Caco-2 (cell line): ENCODE measurements at places on chromosomes 13 and 19.

- no peak overlapping the region for H3K27ac ChIP-seq
- no peaks in the 10 kb centered on the region for H3K36me3 ChIP-seq
- no peak overlapping the region for H3K4me3 ChIP-seq
- H3K27me3 ChIP-seq = no peaks in the 10 kb centered on the region
- DNase-seq = no peak
These were observed 100.4 kb downstream of the DCLK1 start for GRCh38 chr13:36030670-36031331.

DNA sequence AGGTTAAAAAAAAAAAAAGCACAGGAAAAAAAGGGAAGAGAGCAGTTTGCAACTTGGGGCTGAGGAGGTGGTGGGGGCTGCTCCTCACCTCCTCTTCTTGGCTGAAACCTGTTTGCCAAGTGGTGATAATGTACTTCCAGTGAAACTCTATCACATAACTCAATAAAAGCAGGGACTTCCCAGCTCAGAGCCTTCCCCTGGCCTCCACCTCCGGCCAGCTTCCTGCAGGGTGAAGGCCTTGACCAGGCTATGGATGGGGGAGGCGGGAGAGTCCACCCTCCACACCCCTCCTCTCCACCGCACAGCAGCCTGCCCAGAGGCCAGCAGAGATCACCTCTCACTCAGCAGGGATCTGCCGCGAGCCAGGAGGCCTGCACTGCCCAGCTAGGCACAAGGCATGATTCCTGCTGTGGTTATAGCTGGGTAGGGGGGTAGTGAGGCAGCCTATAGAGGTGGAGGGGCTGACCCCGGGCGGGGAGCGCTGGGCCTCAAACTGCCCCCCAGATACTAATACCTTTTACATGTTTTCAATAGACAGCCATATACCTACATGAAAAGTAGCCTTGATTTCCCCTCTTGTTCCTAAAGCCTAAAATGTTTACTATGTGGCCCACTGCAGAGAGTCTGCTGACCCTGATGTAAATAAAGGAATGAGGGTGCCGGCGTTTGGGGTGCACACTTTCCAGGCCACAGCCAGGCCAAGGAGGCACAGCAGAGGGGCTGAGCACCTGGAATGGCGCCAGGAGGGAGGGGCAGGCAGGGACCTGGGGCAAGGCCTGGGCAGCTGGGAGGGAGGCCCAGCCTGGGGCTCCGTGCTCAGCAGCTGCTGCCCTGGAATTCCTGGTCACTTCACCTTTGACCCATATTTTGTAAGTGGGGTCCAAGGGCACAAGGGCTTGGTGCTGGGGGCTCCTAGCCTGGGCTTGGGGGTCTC, 10.3 kb downstream of the ZNF787 start:
- DNase-seq = no peak
- H3K4me1 ChIP-seq = peaks cover 20% of the 10 kb centered on the region
- no peaks in the 10 kb centered on the region for H3K27me3 ChIP-seq
- H3K27ac ChIP-seq = peak overlapping the region; percentile 35
- H3K36me3 ChIP-seq = no peaks in the 10 kb centered on the region; the same call in 1 of the 2 replicates
- no peak overlapping the region for H3K4me3 ChIP-seq

DNA sequence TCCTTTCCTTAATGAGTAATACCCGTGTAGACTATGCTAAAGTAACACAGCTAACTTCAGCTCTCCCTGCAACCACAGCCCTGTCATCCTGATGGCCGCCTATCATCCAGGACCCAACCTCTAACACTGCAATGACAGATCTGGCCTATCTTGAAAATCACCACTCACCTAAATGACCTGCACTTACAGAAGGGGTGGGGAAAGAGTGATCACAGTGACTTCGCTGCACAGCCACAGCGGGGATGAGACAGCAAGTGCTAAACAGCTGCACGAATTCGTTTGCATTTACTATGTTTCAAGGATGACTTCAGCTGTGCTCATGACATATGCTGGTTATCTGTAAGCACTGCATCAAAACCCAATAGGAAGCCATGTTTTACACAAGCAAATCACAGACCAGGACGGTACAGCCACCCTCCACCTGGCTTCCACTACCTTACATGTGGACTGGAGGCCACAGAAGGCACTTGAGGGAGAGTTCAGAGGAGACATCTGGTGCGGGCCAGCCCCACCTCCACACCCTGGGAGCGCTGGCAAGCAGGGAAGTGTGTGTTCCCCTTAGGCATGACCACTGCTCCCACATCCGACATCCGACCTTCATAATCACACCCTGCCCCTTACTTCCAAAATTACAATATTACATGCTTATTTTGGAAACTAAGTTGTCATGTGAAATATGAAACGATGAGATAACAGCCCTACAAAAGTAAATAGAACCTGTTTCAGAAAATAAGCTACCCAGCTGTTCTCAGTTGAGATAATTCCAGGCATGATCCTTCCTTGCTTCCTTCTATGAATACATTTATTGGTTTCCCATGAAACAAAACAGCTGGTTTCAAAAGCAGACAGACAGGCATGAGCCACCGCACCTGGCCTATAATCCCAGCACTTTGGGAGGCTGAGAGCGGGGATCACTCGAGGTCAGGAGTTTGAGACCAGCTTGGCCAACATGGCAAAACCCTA, 95.7 kb downstream of the STK24 start:
- H3K27ac ChIP-seq = peak overlapping the region; percentile 53
- no peaks in the 10 kb centered on the region for H3K27me3 ChIP-seq
- no peak overlapping the region for H3K4me3 ChIP-seq
- peaks cover 26% of the 10 kb centered on the region for H3K4me1 ChIP-seq
- DNase-seq = no peak

- DNase-seq = no peak
- H3K4me1 ChIP-seq = no peaks in the 10 kb centered on the region
- no peak overlapping the region for H3K27ac ChIP-seq
- H3K36me3 ChIP-seq = no peaks in the 10 kb centered on the region
- H3K4me3 ChIP-seq = no peak overlapping the region
These were observed 30.8 kb upstream of the USE1 start for GRCh38 chr19:17184371-17184841.

GRCh38 chr13:64871742-64872141, 2358.4 kb downstream of the PCDH9 start:
- H3K27ac ChIP-seq = no peak overlapping the region
- no peak overlapping the region for H3K4me3 ChIP-seq
- H3K27me3 ChIP-seq = no peaks in the 10 kb centered on the region
- no peaks in the 10 kb centered on the region for H3K36me3 ChIP-seq
- DNase-seq = no peak

- peaks cover 6% of the 10 kb centered on the region; the same call in 1 of the 2 replicates for H3K4me1 ChIP-seq
- no peaks in the 10 kb centered on the region for H3K27me3 ChIP-seq
- no peak overlapping the region for H3K27ac ChIP-seq
- peaks cover 1% of the 10 kb centered on the region; the same call in 1 of the 2 replicates for H3K36me3 ChIP-seq
These were observed 5.7 kb downstream of the FBL start for GRCh38 chr19:39840492-39840891.

GRCh38 chr19:56393119-56394012, at the start of gene ZNF582:
ZNF582 (minus strand) TSS chr19:56393534; CDS start chr19:56391752, 1,782 bp downstream.
- H3K4me3 ChIP-seq = no peak within 1 kb of the TSS
- H3K36me3 ChIP-seq = no peaks in the 10 kb centered on the region
- H3K27ac ChIP-seq = no peak within 1 kb of the TSS
- no peaks in the 10 kb centered on the region for H3K27me3 ChIP-seq
- DNase-seq = no peak
- H3K4me1 ChIP-seq = no peaks in the 10 kb centered on the region

DNA sequence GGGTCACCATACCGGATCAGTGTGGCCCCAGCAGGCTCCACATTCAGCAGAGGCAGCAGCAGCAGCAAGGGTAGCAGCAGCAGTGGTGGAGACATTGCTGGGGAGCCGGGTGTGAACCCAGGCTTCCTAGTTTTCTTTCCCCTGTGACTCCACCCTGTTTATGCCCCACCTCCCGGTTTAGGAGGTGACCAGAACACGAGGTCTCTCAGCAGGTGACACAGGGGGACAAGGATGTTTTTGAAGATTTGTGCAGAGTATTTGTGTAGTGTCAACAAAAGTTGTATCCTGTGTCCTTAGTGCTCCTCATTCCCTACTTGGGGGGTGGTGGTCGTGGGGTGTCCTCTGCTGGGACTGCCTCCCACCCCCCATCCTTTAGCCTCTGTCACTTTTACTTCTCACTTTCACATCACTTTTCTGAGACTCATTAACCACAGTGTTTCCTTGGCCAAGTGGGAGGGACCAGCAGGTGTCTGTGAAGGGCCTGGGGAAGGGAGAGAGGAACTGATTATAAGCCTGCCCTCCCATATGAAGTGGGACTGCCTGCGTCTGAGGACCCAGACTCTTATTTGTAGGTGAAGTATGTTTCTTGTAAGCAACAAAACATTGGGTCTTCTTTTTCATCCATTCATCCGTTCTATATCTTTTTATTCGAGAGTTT, 15.6 kb upstream of the KCNC3 start:
- no peak overlapping the region for H3K4me3 ChIP-seq
- H3K4me1 ChIP-seq = peaks cover 18% of the 10 kb centered on the region
- H3K27ac ChIP-seq = no peak overlapping the region

DNA sequence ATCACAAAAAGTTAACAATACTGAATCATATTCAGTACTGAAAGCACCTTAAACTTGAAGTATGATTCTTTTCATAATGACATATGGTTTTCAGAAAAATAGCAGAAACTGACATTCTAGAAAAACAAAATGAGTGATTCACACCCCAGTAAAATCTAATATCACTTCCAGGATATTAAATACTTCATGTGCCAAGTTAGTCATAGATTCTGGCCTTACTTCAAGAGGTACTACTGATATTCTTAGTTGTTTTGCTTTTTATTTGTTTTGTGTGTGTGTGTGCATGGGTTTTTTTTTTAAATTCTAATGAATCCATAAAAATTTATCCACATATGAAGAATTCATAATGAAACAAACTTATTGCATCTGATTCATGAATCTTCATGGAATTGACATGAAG, 207.9 kb upstream of the UFM1 start:
- no peaks in the 10 kb centered on the region for H3K4me1 ChIP-seq
- H3K27ac ChIP-seq = no peak overlapping the region
- DNase-seq = no peak
- no peak overlapping the region for H3K4me3 ChIP-seq
- H3K27me3 ChIP-seq = no peaks in the 10 kb centered on the region

GRCh38 chr13:75025956-75026355, 456.0 kb downstream of the TBC1D4 start:
- no peak overlapping the region for H3K27ac ChIP-seq
- no peak for DNase-seq
- H3K4me3 ChIP-seq = no peak overlapping the region
- no peaks in the 10 kb centered on the region for H3K36me3 ChIP-seq
- H3K4me1 ChIP-seq = no peaks in the 10 kb centered on the region
